ENCODE measurements at places on chromosomes 3 and 15.

DNA sequence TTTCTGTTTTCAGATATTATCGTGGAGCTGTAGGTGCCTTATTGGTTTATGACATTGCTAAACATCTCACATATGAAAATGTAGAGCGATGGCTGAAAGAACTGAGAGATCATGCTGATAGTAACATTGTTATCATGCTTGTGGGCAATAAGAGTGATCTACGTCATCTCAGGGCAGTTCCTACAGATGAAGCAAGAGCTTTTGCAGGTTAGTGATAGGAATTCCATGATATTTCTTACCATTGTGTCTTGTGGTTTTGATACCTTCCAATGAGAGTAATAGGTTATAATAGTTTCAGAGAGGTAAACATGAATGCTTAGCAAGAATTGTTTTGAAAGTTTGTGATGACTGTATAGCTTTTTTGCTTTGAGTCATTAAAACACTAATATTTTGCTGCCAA, 8.5 kb downstream of the RAB11A start:
- DNase-seq: no peak

DNA sequence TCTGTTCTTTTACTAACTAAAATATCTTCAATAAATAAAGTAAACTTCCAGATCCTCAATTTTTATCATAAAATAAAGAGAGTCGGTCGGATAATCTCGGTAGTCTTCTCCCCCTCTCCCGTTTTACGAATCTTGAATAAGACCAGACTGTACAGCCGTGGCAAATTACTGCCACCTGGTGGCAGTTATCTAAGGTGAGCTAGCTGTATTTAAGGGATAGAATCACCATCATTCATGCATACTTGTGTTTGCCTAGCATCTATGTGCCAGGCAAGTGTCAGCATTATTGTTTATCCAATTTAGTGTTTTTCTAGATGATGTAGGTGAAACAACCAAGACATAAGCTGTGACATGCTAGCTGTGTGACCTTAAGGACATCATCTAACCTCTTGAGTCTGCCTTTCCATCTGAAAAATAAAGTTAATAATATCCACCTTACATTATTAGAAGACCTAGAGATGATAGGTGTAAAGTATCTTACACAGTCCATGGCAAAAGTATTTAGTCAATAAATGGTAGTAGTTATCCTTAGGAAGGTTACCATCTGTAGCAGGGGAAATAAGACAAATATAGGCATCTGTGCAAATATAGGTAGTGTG, 21.3 kb downstream of the DUT start:
- no peak for DNase-seq

DNA sequence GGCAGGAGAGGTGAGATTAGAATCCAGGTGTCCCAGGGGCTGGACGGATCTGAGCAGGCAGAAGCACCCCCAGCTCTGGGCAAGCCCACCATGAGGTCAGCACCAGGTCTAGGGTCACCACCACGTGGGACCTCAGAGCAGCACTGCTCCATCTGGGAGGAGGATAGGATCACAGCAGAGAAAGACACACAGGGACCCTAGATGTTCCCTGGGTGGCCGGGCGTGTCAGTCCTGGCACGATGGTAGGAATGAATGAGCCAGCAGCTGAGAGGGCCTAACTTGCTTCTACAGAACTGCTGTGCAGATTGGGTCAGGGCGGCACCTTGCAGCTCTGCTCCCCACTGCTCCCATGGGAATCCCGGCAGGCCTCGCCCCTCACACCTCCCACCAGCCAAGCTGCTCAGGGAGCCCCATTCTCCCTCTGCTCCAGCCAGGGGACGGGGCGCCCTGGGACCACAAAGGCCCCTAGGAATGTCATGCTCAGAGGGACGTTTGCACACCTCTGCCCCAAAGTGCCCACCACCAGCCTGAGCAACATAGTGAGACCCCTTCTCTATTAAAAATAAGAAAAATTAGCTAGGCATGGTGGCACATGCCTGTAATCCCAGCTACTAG, 66.3 kb downstream of the ZNF445 start:
- no peak for DNase-seq

DNA sequence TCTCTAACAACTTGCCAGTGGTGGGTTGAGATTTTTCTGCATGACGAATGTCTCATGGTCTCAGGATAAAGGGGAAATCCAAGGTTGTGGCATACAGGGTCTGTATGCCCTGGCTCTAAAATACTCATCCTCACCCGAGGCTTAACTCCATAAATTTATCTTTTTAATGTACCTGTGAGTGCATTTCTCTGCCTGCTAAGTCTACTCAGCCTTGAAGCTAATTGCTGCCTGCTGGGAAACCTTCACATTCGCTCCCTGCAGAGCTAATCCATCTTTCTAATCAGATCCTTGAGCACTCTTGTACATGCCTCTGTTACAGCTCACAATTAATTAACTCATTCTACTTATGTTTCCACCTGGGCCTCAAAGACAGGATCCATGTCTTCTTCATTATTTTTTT, 93.8 kb downstream of the CMSS1 start:
- no peak for DNase-seq

DNA sequence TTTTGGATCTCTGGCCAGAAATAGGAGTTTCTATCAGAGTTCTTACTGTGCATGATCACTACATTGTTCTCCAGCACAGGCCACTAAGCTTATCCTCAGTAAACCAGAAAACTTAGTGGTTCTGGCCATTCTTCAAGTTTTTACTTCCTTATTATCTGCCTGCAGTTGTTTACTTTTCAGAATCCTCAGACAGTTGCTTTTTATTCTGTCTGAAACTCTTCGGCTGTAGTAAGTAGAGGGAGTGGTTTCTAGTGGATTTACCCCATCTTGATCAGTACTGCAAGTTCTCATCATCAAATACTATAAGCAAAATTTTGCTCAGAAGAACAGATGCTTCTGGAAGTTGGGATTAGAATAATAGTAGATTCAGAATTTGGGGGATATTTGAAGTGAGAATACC, 193.0 kb upstream of the RARB start:
- DNase-seq: no peak

DNA sequence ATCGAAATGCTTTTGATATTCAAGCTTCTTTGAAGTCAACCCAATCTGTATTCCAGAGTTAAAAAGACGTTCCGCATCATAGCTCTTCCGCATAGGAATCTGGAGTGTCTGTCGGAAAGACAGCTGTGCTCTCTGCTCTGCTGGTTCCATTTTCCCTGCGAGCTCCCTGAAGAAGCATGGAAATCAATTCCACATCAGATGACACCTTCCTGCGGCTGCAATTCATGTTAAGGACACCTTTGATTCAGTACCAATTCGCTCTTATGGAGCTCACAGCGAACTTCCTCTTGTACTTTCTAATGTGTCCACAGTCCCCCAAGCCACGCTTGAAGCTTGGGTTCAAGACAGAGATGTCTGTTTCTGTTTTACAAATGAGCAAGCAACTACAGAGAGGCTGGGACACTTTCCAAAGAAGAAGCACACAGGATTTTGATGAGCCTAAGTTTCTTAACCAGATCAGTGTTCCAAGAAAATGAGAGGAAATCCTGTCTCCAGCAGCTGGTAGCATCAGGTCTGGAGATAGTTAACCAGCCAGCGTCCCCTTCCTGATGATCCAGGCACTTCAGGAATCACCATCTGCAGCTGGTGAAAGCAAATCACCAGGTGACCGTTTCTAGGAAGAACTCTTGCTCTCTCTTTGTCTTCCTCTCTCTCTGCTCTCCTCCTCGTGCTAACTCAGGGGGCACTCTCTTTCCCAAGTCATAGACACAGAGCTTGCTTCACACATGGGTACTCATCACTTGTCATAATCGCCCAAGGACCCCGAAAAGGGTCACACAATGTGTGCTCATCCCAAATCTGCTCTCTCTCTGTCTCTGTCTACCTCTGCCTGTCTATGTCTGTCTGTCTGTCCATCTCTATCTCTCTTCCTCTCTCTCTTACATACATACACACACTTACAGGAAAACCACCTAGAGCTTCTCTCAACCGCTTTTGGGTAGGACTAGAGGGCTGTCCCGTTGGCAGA, 281.8 kb downstream of the FAM43A start:
- no peak for DNase-seq

- no peak for DNase-seq
Measured at GRCh38 chr3:156291272-156292123, 171.1 kb downstream of the KCNAB1 start.

DNA sequence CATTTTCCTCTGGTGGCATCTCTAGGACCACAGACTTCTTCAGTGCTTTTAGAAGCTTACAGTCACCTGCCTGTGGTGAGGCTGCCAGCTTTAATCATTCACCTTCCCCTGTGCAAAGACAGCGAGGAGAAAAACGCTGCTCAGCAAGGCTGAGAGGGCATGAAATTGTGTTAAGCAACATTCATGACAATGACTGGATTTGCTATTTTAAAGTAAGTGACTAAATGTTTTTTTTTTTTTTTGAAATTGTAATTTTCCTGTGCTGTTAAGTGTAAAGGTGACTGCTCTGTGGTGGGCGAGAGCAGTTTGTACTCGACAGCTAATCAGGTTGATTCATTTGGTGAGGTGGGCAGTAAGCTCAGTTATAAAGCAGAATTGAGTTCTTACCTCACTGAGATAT, 240.4 kb downstream of the NSUN3 start:
- no peak for DNase-seq

Data from omental fat pad (tissue), 4 donors.